ENCODE measurements at places on chromosomes 12 and 14. TPM values are rescaled to one million over a fixed set of nuclear protein-coding genes. Genes with fewer than 3 reads are reported as not detected.

Gene ACSM4
- not detected for total RNA-seq

Gene ART4
- total RNA-seq: 4.6 TPM

Gene MYG1
- total RNA-seq: 42.6 TPM

Gene CCND2
- 77.9 TPM for total RNA-seq

Gene ADSS1
- 26.0 TPM for total RNA-seq

Gene ARPC3
- total RNA-seq: 420 TPM

- no peak for DNase-seq
Observed at GRCh38 chr12:9041321-9041720, 52.0 kb downstream of the KLRG1 start.

GRCh38 chr12:98592825-98593322, 612 bp upstream of the SLC25A3 start:
- DNase-seq: no peak

DNA sequence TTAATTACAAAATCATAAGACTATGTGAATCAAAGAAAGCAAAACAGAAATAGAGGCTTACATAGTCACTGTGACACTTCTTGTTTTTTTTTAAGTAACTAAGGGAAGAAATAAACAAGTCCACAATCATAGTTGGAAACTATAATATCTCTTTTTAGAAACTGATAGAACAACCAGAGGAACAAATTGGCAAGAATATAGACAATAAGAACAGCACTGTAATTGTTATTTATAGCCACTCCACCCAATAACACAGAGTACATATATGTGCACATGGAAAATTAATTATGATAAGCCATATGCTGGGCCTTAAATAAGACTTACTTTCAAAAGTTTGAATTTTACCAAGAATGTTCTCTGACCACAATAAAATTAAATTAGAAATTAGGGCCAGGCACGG, 101.1 kb downstream of the PLEKHG7 start:
- DNase-seq: no peak

GRCh38 chr14:38663382-38663781, 407.5 kb upstream of the CLEC14A start:
- DNase-seq: no peak

DNA sequence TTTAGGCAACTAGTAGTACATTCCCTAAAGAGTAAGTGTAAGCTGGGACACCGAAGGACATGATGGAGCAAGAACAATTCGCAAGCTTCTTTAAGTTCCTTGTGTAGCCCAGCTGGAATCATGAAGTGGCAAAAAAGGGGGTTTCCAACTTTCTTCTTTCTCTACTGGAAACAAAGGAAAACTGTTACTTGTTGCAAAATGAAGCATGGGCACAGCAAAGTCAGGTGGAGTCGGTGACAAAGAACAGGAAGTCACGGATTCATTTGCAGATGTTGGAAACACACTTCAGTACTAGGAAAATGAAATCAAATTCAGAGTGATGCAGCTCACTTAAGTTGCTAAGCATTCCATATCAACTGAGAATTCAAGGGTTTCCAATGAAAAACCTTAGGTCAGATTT, 706.9 kb upstream of the STXBP6 start:
- DNase-seq: no peak

DNA sequence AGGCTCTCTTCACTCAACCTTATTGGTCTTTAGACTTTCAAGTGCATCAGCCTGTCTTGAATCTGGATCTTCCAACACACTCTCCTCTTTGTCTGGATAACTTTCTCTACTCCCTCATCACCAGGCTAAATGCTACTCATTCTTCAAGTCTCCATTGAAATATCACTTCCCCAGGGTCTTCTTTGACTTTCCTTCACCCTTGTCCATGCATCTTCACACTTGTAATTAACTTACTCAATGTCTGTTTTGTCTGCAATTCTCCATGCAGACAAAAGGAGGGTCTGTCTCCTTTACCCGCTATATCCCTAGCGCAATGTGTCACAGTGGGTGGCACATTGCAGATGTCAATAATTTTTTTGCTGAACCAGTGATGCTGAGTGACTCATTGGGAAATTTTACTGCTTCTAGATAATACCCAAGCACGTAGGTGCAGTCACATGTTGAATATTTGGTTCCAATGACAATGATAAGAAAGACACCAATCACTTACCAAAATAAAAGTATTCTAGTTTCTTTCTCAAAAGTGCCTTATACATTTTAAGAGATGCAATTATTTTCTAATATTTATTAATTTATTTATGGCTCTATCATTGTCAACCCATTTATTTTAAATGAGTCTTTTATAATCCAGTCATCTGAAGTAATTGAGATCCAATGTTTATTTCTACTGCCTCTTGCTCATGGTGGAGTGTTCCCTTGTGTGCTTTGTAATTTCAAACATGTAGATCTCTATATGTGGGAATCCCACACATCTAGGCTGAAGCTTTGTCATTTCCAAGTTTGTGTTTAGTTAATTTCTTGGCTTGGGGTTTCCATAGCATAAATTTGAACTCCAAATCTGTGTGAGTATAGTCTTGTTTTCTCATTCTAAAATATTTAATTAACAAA, 21.7 kb upstream of the RFC5 start:
- DNase-seq: no peak

DNA sequence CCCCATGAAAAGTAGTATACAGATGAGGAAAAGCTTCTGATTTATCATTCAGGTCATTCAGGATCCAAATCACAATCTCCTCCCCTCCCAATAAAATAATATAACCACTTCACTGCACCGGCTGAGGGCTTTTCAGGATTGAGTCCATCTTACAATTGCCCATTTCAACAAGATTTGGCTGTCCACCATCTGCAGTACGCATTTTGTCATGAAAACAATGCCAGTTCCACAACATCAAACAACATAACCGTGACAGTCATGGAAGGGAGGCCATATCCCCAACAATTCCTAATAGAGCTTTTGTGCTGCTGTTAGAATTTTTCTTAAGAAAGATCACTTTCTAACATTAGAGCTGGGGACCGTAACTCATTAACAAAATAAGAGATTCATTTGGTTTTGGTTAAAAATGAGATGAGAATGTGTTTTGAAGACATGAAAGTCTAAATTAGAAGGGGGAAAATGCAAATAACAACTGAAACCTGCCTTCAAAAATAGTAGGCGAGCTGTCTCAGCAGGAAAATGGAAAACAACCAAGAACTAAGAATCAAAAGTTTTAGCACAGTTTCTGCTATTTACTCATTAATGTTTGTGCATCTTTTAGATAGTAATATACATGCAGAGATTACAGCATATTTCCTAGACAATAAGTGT, 38.3 kb upstream of the TMTC2 start:
- DNase-seq: no peak

- no peak for DNase-seq
Observed at GRCh38 chr12:14782756-14783155, 20.5 kb downstream of the WBP11 start.

- peak; percentile 8 for DNase-seq
Observed at GRCh38 chr14:101125313-101125712, 221.8 kb upstream of the RTL1 start.

DNA sequence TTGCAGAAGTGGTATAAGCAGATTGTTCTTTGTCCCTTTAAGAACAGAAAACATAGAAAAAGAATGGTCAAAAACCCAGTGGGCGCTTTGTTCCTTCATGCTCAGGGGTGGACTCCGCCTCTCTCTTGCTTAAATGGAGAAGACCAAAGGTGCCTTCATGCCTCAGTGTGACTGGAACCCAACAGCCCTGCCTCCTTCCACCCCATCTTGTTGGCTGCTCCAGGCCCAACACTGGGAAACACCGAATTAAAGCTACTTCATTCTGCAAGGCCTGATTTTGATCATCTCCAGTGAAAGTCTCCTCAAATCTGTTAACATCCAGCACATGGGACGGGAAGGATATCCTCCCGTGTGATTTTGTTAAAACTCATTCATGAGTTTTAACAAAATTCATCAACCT, 103.7 kb downstream of the BCL11B start:
- no peak for DNase-seq
